ENCODE measurements at places on chromosomes 3 and 15. TPM values are rescaled to one million over a fixed set of nuclear protein-coding genes. Genes with fewer than 3 reads are reported as not detected.
A peak's percentile ranks its signal among the peaks of the same experiment; 100 is the strongest.

- DNase-seq = no peak
These were observed 31.6 kb upstream of the PDE8A start for GRCh38 chr15:84949845-84950569.

- no peak for DNase-seq
These were observed 21.1 kb upstream of the TNK2 start for GRCh38 chr3:195929452-195929851.

DNA sequence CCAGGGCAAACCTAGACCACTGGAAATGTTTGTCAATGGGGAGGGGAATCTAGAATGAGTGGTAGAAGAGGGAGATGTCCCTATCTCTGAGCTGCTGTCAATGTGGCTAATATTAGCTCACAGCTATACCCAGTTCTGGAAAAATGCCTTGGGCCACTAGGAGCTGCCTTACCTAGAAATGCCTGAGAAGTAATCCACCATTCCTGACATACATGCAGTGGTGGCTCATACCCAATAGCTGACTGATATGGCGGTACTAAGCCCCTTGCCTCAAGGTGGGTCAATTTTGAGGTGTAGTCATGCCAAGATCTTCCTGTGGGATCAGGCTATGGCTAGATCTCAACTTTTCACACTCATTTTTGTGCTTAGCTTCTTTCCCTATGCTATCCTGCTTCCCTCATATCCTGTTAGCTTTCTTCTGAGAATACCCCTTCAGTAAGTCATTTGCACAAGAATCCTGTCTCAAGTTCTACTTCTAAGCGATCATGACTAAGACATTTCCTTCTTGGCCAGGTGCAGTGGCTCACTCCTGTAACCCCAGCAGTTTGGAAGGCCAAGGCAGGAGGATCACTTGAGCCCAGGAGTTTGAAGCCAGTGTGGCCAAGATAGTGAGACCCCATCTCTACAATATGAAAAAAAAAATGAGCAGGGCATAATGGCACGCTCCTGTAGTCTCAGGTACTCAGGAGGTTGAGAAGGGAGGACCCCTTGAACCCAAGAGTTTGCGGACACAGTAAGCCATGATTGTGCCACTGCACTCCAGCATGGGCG is 49.1 kb upstream of the RFX7 start:
- DNase-seq = no peak

- DNase-seq = no peak
These were observed 52.3 kb downstream of the WNT5A start for GRCh38 chr3:55434789-55435188.

GRCh38 chr15:60651101-60651500 is 172.2 kb upstream of the ICE2 start:
- DNase-seq = no peak

- peak; percentile 91 for DNase-seq
These were observed 17.1 kb upstream of the PLXND1 start for GRCh38 chr3:129623447-129624118.

- no peak for DNase-seq
These were observed 18.7 kb upstream of the KPNA1 start for GRCh38 chr3:122533480-122533879.

DNA sequence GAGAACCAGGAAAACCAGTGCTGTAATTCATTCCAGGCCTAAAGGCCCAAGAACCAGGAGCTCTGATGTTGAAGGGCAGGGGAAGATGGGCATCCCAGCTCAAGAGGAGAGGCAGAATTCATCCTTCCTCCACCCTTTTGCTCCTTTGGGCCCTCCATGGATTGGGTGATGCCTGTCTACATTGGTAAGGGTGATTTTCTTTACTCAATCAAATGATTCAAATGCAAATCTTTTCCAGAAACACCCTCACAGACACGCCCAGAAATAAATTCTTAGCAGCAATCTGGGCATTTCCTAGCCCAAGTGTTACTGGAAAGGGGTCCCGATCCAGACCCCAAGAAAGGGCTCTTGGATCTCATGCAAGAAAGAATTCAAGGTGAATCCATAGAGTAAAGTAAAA is 17.6 kb upstream of the APOD start:
- DNase-seq = peak; percentile 0

DNA sequence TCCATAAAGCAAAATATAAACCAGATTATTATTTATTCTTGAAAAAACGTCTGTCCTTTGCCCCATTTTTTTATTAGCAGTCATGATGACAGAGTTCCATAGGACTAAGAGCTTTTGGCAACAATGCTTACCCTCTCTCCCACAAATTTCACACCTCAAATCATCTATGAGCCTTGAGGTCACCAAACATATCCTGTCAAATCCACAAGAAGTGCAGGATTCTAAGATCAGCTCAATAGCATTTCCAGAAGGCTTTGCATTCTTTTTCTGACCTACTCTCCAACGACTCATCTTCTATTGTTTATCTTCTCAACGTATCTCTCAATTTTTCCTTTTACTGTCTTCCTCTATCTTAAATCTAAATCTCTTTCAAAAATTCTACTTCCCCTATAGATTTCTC is 619.1 kb upstream of the BCHE start:
- DNase-seq = no peak

Gene GOLGA8M
- total RNA-seq = 5.8 TPM

Gene CPLX3
- total RNA-seq = not detected

Gene SLC51B
- total RNA-seq = not detected
